H1 (cell line): ENCODE measurements at places on chromosomes 3 and 15. TPM values are rescaled to one million over a fixed set of nuclear protein-coding genes. Genes with fewer than 3 reads are reported as not detected.

DNA sequence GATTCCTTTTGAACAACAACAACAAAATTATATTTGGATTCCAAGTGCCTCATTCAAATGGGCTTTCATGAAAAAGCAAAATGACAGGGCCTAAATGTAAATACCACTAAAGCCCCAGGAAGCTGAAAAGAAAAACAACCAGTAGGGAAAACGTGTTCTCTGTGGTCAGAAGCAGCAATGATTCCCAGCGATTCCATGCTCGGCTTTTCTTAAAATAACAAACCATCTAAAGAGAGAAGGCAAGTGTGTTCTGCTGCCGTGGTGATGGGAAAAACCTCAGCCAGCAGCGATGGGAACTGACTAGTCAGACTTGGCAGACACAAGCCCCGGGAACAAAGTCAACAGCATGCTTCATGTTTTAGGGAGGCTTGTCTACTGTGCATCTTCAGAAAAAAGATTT is 153.6 kb downstream of the TNIK start:
- no peak for DNase-seq

- no peak for DNase-seq
Measured at GRCh38 chr3:14460342-14461005, 58.1 kb downstream of the SLC6A6 start.

GRCh38 chr3:142650001-142650693 is 54.0 kb downstream of the PLS1 start:
- DNase-seq = no peak

RETNLB gene
- not detected in 2 replicates for total RNA-seq

- DNase-seq = no peak
Measured at GRCh38 chr3:46553154-46553553, 12.9 kb downstream of the LRRC2 start.

CLDN16 gene
- not detected in 2 replicates for total RNA-seq

GCHFR gene
- 22.7 and 25.9 TPM in 2 replicates for total RNA-seq

DNA sequence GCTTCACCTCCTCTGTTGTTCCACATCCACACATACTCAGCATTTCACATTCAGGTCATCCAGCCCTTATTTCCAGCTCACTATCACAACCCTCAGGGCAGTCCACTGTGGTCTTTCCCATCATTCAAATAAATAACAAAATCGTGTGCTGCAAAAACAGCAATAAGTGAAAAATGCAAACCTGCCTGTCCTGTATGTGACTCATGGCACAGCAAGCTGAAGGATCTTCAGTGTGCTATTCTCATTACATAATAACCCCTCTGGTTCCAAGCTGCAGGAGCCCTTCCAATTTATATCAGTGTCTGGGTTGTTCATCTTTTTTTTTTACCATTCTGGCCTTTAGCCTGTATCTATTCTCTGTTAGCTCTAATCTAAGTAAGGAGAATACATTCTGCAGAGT is 185.3 kb upstream of the UBE2E2 start:
- DNase-seq = no peak

FYTTD1 gene
- total RNA-seq = 24.4 and 24.7 TPM in 2 replicates
